Activated naive CD4-positive, alpha-beta T cell treated with anti-CD3 and anti-CD28 coated beads, Interleukin-2, amount 10 ng/mL, durations not matched to agents 7 days and 5 days (primary cell): ENCODE measurements at places on chromosomes 2 and 18.
A peak's percentile ranks its signal among the peaks of the same experiment; 100 is the strongest.

- DNase-seq: no peak
These were observed 106.3 kb upstream of the TCF4 start for GRCh38 chr18:55694291-55694690.

GRCh38 chr2:20520128-20520527 lies 73.3 kb downstream of the RHOB start:
- DNase-seq: no peak

DNA sequence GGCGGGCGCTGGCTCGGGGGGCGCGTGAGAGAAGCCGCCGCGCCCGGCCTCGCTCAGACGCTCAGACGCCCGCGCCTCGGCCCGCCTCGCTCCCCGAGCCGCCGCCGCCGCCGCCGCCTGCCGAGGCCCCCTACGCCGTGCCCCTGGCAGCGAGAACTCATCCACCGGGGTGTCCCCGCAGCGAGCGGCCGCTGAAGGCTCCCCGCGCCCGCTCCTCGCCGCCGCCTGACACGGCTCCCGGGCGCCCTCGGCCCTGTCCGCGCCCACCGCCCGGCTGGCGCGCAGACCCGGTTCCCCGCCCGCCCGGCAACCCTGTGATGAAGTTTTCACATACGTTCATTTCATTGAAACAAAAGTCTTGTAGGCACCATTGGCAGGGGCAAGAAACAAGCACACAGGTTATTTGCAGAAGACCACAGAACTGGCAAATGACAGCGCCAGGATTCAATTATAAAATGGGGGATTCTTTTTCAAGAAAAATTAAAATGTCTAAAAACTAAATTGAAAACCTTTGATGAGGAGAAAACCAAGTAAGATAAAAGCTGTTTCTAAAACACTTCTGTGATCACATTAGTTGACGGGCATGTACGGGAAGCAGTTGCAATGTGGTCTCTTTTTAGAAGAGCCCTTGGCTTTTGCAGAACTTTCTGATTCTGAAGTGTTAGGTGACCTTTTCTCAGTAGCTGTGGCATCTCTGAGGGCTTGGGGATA lies 50.5 kb upstream of the TUBA3D start:
- peak; percentile 24 for DNase-seq

DNA sequence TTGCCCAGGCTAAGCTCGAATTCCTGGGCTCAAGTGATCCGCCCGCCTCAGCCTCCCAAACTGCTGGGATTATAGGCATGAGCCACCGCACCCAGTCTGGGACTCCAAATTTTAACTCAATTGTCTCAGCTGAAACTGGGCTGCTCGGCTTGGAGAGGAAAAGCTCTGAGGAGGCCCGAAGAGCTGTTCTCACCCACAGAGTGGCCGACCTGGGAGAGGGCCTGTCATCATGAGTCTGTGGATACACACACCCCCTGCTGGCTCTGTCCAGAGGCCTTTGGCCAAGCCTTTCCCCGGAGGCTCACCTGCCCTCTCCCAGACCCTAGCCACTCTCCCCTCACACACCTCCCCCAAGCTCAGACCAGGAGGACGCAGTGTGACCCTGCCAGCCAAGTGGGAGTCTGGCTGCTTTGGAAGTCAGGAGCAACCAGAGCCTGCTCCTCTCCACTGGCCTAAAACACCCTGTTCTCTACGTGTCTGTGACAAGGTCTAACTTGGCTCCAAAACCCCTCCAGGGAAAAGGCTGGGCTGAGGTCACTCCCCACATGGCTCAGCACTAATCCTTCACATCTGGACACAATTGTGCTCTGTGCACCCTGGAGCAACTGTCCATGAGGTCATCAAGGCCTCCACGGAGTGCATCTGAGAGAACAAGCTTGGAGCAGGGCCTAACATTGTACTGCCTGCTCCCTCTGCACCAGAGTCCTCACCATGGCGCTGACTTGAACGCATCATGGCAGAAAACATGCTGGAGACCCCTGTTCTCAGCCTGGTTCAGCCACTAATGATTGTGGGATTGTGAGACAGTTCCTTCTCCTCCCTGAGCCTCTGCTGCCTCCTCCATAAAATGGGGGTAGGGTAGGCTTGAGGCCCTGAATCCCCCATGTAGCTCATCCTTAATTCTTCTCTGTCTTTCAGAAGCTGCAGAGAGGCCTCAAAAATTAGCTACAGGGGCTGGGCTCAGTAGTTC lies 49.9 kb upstream of the RAB6C start:
- DNase-seq: no peak

- DNase-seq: no peak
These were observed 305.9 kb upstream of the TMEFF2 start for GRCh38 chr2:192500550-192501200.

DNA sequence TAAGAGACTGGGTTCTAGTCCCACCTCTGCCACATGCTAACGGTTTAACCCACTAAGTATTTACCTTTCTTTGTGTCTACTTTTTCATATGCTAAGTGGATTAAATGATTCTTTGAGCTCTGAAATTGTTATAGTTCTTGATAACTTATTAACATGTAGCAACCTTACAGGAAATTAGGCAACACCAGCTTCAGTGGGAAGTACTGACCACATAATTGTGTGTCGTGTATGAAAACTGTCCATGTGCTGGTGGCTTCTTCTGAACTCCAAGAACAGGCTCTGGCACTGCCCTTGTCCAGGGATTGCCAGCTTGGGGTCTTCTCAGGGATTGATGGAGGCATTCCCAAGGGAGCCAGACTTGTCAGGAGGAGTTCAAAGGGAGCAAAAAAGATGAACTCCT lies 427.7 kb downstream of the TGIF1 start:
- no peak for DNase-seq

DNA sequence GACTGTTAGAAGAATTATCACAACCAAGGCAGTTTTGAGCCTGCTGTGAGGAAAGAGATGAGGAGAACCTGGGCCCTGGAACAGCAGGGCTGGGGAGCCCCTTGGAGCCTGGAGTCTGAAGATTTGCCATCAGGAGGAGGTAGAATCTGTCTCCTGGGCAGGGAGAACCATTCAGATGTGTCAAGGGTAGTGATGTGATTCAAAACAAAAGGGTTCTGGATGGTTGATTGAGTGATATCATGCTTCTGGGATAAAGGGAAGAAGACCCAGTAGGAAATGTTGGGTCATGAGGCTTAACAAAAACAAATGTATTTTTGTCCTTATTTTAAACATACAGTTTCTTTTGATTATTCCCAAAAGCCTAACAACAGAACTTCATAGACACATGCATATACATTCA lies 28.6 kb downstream of the RNF144A start:
- no peak for DNase-seq

DNA sequence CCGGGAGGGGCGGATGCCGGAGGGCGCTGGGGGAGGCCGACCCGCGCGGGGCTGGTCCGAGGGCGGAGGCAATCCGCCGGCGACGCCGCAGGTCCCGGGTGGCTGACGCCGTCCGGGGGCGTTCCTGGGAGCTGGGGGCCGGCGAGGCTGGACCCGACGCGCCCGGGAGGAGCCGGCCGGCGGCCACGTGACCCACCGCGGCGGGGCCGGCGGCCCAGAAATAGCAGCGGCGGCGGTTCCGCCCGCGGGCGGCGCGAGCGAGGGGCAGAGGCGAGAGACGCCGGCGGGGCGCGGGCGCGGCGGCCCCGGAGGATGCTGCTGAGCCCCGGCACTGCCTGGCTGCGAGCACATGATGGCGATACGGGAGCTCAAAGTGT lies at the start of gene RAB31:
Gene RAB31, plus strand, starts transcription at position 245 of the 377 bp plus-strand sequence. Its CDS starts 105 bp downstream, at position 350.
- DNase-seq: peak; percentile 37

GRCh38 chr2:18558458-18558857 lies 2.0 kb downstream of the RDH14 start:
- no peak for DNase-seq

DNA sequence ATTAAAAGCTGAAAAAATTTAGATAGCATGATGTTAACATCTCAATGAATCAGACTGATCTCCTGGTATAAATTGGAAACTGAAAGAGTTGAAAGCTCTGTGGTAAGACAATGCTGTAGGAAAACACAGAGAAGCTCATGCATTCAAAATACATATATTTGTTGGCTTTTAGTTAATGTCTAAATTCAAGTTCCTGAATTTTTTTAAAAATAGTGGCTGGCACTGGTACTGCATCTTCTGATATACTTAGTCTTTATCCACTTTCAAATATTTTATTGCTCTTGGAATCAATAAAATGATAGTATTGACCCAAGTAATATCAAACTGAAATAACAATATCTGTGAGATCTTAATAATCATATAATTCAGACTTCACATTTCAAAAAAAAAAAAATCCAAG lies 151.4 kb upstream of the FIGN start:
- no peak for DNase-seq

DNA sequence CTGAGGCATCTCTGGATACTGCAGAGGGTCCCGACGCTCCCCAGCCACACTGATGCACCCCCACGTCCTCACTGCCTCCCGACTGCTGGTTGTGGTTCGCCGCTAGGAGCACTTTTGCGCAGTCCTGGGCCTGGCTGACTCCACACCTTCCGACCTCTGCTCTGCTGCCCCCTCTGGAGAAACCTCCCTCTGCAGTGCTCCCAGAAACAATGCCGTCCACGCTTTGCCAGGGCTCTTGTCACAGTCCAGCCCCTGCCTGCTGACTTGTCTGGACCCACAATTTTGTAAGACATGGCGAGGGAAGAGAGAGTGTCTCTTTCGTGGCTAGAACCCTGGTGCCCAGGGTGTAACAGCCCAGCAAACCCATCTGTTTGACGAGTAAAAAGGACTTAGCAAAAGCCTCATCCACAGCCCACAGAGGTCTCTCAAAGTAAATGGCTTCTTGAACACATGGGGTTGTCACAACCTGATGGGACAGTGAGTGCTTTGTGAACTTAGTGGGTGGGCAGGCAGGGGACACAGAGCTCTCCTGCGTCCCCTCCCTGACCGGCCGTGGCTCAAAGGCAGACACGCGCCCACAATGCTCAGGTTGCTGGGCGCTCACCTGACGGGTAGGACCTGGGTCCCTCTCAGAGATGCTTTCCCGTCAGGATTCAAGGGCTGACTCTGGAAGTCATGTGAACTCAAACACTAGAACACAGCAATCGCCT lies 4.0 kb downstream of the COPS9 start:
- no peak for DNase-seq

GRCh38 chr2:71380665-71381064 lies 49.1 kb downstream of the ZNF638 start:
- no peak for DNase-seq

- DNase-seq: no peak
These were observed 6.8 kb upstream of the STK25 start for GRCh38 chr2:241514986-241515737.
